ENCODE measurements at places on chromosomes 13 and 19. TPM values are rescaled to one million over a fixed set of nuclear protein-coding genes. Genes with fewer than 3 reads are reported as not detected.

DNA sequence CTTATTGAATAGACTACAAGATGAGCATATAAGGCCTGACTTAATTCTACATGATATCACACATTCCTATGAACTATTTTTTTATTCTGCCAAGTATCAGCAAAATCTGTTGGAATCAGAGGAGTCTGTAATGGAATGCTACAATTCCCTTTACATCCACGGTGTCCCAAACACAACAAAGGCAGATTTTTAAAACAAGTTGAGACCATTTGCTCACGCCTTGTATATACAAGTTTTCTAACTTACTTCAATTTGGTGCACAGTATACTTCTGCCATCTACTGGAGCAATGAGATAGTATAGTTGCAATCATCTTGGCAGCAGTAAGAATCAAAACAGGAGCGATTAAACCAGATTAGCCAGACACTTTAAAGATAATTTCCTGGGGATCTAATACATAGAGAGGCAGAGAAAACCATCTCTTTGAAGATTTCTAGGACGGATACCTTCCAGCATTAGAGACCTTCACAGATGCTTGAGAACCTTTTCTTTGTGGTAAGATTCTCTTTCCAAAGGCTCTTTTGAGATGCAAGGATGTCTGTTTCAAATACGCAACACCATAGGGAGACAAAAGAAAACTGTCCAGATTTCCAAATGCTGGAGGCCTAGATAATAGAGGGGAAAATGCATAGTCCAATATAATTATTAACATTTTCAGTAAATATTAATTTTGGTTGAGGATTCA is 302.0 kb upstream of the MIR17HG start:
- DNase-seq: no peak

- DNase-seq: no peak
Measured at GRCh38 chr13:20294497-20294896, 62.4 kb upstream of the GJB6 start.

DNA sequence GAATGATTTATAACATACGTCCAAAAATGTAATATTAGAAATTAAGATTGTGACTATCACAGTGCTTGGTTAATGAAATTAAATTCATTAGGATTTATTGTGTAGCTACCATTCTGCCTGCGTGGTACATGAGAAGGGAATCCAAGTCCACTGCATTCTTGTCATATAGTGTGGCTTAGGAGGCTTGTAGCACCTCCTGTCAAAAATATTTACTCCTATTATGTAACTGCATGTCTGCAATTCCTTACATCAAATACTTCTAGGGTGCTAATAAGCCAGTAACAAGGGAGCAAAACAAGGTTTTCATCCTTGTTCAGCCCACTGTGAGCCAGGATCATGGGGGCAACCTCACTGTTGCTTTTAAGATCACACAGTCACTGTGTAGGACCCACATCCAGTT is 199.0 kb downstream of the SLC7A1 start:
- DNase-seq: no peak

- no peak for DNase-seq
Measured at GRCh38 chr19:41555748-41556147, 20.2 kb upstream of the CEACAM21 start.

DNA sequence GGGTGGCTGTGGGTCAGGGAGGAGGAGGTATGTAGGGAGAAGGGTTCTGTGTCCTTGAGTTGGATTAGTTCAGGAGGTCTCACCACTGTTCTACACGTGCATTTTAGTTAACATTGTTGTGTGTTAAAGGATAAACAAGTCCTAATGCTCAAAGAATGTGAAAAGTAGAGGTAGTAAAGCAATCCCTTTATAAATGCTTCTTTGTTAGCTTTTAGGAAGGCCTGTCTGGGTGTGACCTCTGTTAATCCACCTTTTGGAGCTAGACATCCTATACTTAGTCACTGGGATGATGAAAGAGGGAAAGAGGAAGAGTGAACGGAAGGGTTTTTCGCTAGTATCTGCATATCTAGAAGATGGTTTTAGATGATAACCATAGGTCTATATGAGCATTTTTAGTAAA is 42.2 kb upstream of the FLT1 start:
- no peak for DNase-seq

DNA sequence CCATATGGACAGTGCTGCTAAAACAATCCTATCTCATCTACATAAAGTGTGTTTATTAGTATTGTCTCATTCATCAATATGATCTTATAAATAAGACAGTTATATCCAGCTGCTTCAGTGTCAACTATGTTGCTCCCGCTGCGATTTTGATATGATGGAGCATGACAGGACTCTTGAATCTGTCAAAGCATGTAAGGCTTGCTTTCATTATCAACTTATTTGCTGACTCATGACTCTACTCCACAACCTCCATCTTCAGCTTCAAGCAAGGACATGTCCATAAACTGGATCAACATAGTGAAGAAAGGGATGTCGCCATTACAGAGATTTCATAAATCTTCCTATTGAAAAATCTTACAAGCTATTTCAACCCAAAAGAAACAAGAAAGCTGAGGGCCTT is 2812.6 kb downstream of the PCDH9 start:
- no peak for DNase-seq

DNA sequence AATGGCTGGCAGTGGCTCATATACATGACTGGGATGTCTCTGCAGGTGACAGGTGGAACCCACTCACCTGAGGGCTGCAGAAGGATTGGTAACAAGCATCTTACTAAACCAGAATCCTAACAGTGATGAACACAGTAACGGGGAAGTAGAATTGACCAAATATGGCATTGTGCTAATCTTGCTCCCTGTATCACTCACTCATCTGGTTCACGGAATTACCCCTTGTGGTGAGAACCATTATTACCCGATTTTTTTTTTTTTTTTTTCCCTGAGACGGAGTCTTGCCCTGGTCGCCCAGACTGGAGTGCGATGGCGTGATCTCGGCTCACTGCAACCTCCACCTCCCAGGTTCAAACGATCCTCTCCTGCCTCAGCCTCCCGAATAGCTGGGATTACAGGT is 69.5 kb downstream of the PTPRS start:
- no peak for DNase-seq

- DNase-seq: no peak
Measured at GRCh38 chr13:31587698-31588266, 151.5 kb upstream of the RXFP2 start.

DNA sequence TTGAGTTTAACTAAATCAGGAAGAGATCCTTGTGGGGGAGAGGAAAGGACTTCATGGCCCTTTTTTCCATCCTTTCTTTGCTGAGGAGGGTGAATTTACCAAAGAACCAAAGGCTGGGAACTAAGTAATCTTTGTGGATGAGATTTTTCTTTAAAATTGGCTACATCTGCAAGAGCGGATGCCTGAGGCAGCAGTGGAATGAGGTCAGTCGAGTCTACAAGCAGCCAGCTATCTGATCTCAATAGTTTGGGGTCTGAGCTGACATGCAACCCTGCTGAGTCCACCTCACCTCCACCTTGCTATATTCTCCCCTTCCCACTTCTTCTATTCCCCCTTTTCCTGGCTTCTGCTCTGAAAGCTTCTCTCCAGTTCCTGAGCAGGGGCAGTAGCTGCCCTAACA is 3.6 kb upstream of the DNAJC15 start:
- no peak for DNase-seq

DNA sequence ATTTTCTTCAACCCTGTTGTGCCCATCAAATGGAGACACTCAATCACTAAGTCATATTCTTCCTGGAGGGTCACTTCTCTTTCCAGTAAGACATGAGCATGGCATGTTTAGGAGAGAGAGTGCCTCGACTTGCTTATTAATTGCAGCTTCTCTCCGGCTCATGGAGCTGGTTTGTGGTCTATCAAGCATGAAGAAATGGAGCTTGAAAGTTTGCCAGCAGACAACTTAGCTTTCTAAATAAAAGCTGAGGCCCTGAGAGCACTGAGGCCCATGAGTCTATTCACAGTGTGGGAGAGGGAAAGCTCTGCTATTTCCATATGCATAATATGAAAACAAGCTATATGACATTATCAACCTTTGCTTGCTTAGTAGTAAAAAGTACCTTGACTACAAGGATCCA is 378.5 kb downstream of the FGF9 start:
- DNase-seq: no peak

DNA sequence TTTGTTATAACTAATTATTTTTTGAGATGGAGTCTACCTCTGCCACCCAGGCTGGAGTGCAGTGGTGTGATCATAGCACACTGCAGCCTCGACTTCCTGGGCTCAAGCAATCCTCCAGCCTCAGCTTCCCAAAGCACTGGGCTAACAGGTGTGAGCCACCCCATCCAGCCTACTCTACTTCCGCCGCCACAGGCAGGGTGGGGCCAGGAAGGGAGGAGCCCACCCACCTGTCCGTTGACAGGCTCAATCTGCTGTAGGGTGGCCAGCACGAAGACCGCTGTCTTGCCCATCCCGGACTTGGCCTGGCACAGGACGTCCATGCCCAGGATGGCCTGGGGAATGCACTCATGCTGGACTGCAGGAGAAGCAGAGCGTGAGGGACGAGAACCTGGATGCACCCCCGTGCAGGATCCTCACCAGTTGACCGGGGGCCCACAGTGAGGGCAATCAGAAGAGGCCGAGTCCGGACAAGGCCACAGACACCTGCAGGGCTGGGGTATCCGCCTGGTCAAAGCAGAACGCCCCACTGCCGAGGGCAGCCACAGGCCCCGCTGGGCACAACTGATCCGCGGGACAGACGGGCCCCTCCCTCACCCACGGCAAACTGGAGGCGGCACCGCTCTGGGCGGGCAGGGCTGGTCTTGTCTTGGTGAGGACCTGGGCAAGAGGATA is 6.7 kb downstream of the DDX39A start:
- DNase-seq: no peak

Gene FCER2
- total RNA-seq: 10.1 TPM

Gene SYT3
- total RNA-seq: 0.64 TPM

Gene PNMA8B
- total RNA-seq: 0.79 TPM

Gene IFNL1
- total RNA-seq: not detected

Gene TRPM4
- 877 TPM for total RNA-seq

Gene ZNF536
- 7.1 TPM for total RNA-seq

Gene F2RL3
- total RNA-seq: 13.1 TPM

Gene CCDC97
- total RNA-seq: 17.1 TPM

All from transverse colon (tissue), 4 donors.